ENCODE measurements at places on chromosomes 11 and 22.

DNA sequence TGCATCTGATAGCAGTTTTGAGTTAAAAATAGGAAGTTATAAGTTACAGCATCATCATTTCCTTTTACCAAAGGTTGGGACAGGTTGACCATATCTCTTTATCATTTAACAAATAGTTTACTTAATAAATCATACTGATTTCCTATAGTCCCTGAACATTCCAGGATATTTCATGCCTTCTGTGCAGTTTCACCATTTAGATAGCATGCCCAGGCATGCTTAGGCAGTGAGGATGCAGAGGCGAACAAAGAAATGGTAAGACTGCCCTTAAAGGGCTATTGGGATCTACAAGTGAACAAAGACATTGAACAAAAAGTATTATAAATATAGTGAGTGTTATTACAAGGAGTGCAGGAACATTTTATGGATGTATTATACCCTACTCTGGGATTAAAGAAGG, 96.4 kb downstream of the PRMT3 start:
- DNase-seq, result no peak

DNA sequence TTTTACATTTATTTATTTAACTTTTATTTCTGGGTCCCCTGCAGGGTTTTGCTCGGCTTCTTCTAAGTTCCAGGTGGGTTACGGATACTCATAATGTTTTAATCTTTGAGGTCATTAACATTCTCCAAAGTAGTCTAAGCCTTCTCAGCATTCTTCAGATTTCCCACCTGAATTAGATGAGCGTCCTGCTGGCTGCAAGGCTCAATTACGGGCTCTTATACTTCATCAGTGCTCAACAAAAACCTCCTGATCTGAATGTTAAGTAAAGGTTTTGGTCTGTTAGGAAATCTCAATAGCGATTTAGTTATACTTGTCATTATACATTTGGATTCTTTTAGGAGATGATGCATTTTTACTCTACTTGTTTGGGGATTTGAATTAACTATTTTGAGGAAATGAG, 27.3 kb upstream of the NFRKB start:
- DNase-seq, result no peak

GRCh38 chr22:23743303-23743705, 7.6 kb downstream of the ZNF70 start:
- DNase-seq, result no peak

DNA sequence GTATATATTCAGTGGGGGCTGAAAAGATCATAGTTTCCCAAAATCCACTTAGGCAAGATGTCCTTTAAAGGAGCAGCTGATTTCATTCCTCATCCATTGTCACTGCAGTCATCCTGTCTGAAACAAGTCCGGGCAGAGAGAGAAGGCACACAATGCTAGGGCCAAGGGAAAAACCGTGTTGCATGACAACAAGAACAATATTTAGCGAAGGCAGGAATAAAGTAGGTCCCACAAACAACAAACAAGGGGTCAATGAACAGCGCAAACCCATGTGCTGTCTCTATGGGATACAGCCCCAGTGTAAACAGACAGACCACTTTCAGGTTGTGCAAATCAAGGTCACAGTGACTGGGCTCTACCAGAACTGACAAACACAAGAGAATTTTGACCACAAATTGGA, 9.0 kb downstream of the PAMR1 start:
- DNase-seq, result no peak

- no peak for DNase-seq
These were observed 13.8 kb upstream of the PIM3 start for GRCh38 chr22:49946612-49947295.

GRCh38 chr11:71425409-71425808, 22.8 kb downstream of the DHCR7 start:
- peak; percentile 48 for DNase-seq

DNA sequence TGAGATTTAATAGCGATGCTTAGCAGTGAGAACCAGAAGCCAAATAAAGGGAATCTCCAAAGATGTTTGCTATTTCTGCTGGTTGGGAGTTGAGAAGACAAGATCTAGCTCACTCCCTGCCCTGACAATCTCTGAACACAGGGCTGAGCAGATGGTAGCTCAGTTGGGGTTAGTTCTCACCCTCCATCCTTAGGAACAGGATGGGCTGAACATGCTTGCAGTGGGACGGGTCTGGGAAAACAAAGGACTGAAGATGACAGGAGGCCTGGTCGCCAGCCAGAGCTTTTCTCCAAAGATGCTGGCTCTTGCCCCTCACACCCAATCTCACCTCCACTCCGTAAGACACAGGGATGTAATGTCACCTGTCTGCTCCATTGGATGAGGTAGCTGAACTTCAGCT, 72.7 kb downstream of the SC5D start:
- no peak for DNase-seq

DNA sequence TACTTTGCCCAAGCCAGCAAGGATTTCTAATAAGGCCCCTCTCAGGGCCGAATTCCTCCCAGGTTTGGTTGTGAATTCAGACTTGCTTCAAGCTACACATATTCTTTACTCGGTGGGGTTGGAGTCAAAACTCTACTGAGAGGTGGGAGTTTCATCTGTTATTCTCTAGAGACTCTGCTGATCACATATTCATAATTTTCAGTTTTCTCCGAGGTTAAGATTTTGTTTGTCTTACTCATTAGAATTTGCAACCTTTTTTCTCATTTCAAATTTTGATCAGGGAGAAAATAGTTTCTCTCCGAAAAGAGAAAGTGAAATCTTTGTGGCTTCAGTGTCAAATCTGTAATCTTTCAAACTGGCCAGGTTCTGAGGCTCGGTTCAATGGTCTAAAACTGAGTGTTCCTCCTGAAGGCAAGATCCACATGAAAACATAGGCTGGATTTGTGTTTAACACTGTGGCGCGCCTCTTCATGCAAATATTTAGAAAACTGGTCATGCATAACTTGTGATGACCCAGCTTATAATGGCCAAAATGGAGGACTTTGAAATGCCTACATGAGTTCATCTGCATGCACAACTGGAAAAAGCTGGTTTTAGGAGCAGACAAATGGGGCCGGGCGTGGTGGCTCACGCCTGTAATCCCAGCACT, 21.5 kb upstream of the GSTP1 start:
- no peak for DNase-seq

- DNase-seq, result peak; percentile 78
These were observed 15.7 kb upstream of the SPTBN2 start for GRCh38 chr11:66744485-66745355.

- no peak for DNase-seq
These were observed 487.3 kb downstream of the BRD1 start for GRCh38 chr22:49340406-49340805.

- DNase-seq, result no peak
These were observed 720.1 kb downstream of the BRD1 start for GRCh38 chr22:49107561-49107960.

- DNase-seq, result no peak
These were observed 5.2 kb upstream of the ZC3H12C start for GRCh38 chr11:110087812-110088534.

DNA sequence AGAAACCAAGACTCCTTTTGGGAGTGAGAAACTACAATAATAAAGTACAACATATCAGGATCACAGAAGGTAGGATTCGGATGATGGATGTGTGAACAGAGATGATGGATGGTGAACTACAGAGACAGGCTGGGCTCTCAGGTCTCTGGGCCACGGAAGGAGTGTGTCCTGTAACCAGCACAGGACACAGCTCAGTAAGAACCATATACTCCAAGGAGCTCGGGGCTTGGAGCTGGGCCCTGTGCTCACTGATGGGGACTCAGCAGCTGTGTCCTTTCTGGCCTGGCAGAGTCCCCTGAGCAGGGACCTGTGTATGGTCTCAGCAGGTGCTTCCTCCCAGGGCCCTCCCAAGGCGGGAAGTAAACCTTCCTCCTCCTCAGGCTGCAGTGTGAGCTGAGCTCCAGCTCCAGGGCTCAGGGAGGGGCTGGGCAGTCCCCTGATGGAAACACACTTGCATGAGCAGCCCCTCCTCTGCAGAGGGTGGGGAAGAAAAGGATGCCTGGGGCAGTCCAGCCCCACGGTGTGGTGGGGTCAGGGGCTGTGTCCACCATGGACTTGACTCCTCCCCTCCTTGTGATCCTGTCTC, 39.8 kb upstream of the TOP3B start:
- no peak for DNase-seq

DNA sequence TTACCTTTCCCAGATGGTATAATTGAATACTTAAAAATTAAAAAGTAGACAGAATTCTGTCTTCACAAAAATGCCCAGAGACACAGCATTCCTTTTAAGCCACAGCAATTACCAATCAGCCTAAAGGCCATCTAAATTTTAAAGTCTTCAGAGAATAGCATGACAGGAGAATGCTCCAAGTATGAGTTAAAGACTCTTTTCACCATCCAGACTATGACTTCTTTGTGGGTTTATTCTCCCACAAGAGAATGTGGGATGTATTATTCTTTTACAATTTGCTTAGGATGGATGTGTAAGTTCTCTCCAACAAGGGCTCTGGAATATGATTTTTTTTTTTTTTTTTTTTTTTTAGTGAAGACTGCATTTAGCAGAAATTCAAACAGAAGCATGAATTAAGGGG, 249.9 kb downstream of the TTC28 start:
- DNase-seq, result no peak

- DNase-seq, result peak; percentile 93
These were observed 243.9 kb upstream of the SYN3 start for GRCh38 chr22:33302049-33302545.

GRCh38 chr11:16857186-16857585, 118.7 kb downstream of the C11orf58 start:
- DNase-seq, result no peak

GRCh38 chr11:60528934-60529333, 13.7 kb downstream of the MS4A13 start:
- no peak for DNase-seq

- DNase-seq, result no peak
These were observed 97.6 kb upstream of the BID start for GRCh38 chr22:17871726-17872458.

- no peak for DNase-seq
These were observed 16.7 kb upstream of the OR51Q1 start for GRCh38 chr11:5405173-5405572.

- DNase-seq, result no peak
These were observed 56.4 kb downstream of the SNX19 start for GRCh38 chr11:130859886-130860285.

GRCh38 chr22:24191381-24191841, 10.1 kb downstream of the SUSD2 start:
- no peak for DNase-seq

- DNase-seq, result peak; percentile 70
These were observed 816 bp downstream of the PDE3B start for GRCh38 chr11:14644226-14645014.

- peak; percentile 86 for DNase-seq
These were observed 3.3 kb downstream of the FGF19 start for GRCh38 chr11:69700278-69701140.

- DNase-seq, result no peak
These were observed 8.4 kb downstream of the MIAT start for GRCh38 chr22:26665813-26666231.

GRCh38 chr11:37370817-37371216, 772.8 kb upstream of the RAG2 start:
- no peak for DNase-seq

DNA sequence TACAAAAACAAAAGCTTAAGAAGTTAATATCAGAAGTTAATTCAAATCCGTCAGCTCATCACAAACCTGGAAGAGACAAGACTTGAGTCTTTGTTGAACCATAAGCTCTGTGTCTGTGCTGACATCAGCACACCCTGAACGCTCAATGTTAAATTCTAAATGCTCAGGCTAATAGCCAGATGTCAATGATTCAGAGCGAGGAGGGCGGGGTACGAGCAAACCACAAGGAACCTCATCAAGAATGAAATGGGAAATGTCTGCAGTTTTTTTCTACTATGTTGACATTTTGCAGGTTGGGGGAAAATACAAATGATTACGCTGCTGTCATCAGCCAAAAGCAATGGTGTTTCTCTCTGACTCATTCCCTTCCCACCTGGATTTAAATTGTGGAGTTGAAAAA, 1057.2 kb downstream of the NTM start:
- DNase-seq, result no peak

DNA sequence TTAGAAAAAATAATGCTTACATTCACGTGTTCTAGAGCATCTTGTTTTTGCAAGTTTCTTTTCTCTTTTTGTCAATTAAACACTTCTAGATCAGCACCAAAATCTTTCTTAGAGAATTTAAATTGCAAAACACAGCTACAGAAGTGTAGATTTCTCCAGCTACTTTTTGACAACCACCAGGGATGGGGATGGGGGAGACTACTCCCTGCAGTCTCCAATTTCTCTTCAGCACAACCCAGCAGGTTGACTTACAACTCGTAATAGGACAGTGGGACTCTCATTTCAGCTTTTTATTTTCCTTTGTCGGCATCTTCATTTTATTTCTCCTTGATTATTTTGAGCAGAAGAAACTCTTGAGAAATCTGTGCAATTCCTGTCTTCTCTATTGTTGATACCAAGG, 441.2 kb downstream of the LRRC4C start:
- DNase-seq, result peak; percentile 43

DNA sequence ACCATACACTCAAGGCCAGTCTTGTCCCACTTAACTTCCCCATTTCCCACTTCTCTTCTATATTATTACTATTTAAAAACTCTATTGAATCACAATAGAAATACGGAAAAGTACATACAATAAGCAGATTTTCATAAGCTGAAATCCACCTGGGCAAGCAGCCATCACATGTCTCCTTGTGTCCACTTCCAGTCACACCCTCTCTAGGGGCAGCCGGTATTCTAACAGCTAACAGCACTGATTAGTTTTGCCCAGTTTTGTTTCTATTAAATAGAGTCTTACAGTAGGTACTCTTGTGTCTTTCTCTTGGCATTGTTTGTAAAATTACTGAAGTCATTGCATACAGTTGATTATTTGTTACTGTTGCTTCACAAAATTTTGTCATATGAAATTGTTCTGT, 37.8 kb downstream of the PPP6R3 start:
- DNase-seq, result no peak

DNA sequence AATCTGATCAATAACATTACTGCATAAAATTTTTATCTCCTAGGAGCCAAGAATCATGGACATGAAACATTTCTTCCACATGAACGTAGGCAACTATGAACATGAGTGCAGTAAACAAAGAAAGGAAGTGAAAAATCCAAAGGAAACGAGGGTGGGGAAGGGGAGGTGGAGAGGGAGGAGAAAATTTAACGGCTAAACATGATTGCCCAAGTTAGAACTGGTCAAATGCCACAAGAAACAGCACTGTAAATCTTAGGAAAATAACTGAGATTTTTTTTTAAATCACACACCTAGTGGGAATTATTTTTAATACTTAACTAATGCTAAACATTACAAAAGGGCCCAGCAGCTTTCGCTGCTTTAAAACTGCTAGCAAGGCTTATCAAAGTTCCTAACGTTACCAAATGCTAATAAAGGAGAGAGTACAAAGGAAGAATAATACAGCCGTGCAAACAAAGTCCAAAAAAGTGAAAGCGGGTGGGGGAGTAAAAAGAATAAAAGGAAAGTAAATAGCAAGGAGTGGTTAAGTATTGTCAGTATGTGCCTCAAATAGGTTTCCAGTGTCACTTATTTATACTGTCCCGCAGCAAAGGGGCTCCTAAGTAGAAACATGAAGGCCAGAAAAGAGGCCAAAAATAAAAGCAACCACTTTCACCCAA, 13.7 kb downstream of the NARS2 start:
- DNase-seq, result no peak

GRCh38 chr22:48948575-48949170, 879.0 kb downstream of the BRD1 start:
- DNase-seq, result no peak
